ENCODE measurements at places on chromosomes 5 and 9.

DNA sequence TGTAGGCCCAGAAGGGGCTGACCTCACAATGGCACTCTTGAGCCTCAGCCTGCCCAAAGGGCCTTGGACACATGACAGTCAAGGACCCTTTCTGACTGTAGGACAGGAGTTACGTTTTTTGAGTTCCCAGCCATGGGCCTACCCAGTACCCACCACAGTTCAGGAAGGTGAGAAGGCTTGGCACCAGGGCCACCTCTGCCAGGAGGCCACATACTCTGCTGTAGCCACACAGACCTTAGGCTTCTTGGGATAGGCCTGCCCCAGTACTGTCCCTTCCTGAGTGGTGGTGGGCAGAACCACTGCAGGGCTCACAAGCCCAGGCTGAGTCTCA is 12.8 kb downstream of the PDLIM4 start:
- peak; percentile 34 for DNase-seq

DNA sequence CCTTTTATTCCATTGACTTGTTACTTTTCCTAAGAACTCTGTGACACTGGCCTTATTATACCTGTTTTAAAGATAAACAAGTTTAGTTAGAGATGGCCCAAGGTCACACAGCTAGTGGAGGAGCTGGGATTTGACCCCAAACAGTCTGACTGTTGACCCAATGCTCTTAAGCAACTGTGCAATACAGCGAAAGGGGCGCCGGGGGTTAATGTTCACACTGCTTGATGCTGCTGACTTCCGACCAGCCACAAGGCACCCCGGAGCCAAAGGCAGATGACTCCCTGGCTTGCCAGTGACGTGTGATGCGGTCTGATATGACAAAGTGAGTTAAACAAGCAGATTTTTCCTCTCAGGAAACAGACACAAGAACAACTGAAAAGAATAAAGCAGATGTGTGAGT is 23.9 kb downstream of the PIK3R1 start:
- DNase-seq: peak; percentile 72

GRCh38 chr9:69580582-69581214 is 91.5 kb downstream of the APBA1 start:
- no peak for DNase-seq

DNA sequence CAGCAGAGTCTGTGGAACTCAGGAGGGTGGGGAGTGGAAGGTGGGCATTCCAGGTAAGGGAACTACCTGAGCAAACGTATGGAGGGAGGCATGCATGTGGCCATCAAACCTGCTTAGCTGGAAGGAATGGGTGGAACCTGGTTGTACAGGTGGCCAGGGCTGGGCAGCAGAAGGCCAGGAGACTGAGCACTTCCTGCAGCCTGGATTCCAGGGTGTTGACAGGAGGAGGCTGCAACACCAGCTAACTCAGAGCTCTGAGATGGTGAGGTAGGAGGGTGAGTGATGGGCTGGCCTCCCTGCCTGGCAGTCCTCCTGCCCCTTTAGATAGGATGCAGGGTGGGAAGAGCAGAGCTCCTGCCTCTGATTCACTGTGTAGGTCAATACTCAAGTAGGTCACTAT is 92.5 kb upstream of the CPEB4 start:
- no peak for DNase-seq

DNA sequence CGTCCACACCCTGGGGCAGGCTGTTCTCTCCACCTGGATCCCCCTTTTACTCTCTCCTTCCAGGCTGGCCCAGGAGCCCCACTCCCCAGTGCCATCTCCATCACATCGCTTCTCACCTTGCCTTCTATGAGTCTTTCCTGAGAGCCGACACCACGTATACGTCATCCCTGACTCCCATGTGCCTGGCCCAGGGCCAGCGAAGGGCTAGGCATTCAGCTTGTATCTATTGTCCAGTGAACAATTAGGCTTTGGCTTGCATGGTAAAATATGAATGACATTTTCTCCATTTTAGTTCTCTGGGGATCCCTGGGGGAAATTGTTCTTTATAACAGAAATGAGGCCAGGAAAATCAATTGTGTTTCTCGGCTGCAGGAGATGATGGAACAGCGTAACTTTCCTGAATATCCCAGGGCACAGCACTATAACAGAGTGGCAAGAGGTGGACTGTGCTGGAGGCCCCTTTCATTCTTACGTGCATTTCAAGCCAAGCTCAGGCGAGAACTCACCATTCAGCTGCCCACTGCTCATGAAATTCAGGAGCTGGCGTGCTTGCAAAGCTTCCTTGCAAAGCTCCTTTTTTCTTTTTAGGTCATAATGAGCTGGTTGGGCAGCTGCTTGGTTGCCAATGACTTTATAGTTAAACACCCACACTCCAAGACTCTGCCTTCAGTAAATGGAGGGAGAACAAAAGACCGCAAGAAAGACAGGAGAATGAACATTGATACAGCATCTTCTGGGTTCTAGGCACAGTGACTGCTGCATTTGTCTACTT is 37.7 kb downstream of the NSG2 start:
- DNase-seq: no peak

DNA sequence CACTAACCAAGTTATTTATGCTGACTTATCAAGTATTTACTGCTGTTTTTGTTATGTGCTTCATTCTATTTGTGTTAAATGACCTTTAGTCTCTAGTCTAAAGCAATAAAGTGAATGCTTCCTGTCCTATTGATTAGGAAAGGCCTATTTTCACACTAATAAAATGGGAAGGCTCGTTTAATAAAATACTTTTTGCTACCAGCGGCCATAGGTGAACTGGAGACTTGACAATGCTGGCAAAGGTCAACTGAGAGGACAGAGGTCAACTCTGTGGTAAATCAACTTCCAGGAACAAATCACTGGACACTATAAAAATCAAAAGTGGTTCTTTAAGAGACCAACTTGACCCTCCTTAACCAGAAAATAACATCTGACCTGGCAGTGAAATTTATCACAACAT is 634.3 kb downstream of the ISL1 start:
- DNase-seq: no peak

- DNase-seq: no peak
Observed at GRCh38 chr5:181239062-181239663, 4.5 kb downstream of the RACK1 start.

- DNase-seq: peak; percentile 50
Observed at GRCh38 chr5:138663009-138663408, 87.8 kb upstream of the HSPA9 start.

DNA sequence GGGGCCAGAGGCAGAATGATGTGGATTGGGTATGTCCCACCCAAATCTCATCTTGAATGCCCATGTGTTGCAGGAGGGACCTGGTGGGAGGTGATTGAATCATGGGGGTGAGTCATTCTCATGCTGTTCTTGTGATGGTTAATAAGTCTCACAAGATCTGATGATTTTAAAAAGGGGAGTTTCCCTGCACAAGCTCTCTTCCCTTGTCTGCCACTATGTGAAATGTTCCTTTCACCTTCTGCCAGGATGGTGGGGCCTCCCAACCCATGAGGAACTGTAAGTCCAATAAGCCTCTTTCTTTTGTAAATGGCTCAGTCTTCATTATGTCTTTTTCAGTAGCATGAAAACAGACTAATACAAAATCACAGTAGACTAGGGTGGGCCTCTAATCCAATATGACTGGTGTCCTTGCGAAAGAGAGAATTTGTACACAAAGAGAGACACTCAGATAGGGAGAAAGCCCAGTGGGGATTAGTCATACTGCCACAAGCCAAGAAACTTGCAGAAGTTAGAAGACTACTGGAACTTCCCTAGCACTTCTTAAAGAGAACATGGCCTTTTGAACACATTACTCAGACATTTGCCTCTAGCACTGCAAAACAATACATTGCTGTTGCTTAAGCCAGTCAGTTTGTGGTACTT is 68.4 kb downstream of the ANXA1 start:
- peak; percentile 32 for DNase-seq

DNA sequence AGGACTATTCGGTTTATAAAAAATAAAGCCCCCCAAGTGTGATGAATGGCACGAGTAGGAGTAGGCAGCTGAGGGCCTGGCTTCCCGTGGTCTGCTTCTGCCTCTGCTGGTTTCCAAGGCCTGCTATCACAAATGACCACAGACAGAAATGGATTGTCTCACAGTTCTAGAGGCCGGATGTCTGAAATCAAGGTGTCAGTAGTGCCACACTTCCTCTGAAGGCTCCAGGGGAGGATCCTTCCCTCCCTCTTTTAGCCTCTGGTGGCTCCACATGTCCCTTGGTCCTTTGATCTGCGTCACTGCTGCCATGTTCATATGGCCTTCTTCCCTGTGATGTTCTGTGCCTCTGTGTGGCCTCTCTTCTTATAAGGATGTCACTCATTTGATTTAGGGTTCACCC is 15.1 kb downstream of the PRKACG start:
- DNase-seq: no peak

DNA sequence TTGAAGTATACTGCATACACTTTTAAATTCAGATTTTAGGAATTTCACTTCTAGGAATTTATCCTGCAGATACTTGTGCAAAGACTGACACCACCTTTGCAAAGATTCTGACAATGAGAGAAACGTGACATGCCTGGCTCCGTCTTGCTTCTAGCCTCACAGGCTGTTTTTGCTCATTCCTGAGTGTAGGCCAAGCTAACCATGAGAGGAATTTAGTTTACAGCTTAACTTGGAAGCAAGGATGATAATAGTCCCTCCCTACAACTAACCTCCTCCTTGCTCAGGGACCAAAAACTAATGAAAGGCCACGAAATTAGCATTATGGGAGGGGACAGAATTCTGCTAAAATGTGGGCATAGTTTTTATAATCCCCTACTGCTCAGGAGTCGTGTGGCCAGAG is 31.1 kb downstream of the C5orf22 start:
- no peak for DNase-seq

- no peak for DNase-seq
Observed at GRCh38 chr5:132003170-132003744, 8.2 kb downstream of the ACSL6 start.

DNA sequence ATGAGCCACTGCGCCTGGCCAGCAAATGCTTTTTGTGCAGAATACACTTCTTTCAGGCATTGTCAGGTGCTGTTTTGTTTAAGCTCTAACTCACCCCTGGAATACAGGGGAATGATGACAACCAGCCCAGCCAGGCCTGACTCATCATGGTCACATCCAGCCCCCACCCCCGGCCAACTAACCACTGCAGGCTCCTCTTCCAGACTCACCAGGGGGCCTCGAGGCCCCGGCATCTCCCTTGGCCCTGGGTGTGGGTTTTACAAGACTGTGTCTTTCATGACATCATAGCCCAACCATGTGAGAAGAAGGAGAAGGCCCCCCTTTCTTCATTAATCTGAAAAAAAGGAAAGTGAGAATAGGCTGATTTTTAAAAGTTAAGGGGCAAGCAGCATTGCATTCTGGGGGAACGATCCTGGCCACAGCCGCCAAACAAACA is 35.5 kb downstream of the OLFML2A start:
- DNase-seq: no peak

DNA sequence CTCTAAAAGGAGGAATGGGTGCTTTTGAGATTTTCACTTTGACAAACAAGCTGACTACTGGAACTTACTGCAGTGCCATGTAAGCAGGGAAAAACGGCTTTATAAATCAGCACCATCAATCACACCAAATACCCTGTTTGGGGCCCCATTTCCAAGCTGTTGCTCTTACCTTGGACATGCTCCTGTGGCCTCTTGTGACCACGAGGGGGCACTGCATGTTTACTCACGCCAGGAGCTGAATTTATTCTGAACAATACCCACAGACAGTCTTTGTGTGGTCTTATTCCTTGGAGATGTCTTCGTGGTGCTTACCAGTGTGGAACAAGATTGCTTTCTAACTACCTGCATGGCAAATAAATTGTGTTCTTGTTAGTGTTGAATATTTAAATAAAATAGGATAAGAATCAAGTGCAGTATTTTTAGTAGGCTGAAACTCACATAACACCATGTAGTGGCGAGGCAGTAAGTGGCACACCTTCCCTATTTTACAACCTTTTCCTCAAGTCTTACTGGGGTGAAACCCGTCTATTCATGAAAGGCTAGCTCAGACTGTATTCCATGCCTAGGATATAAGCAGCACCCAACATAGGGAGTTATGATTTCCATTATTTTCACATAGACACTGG is 155.5 kb upstream of the NMUR2 start:
- DNase-seq: no peak

- DNase-seq: no peak
Observed at GRCh38 chr9:83599071-83599470, 23.9 kb upstream of the IDNK start.

GRCh38 chr9:128392302-128393144 is 21.3 kb downstream of the URM1 start:
- no peak for DNase-seq

DNA sequence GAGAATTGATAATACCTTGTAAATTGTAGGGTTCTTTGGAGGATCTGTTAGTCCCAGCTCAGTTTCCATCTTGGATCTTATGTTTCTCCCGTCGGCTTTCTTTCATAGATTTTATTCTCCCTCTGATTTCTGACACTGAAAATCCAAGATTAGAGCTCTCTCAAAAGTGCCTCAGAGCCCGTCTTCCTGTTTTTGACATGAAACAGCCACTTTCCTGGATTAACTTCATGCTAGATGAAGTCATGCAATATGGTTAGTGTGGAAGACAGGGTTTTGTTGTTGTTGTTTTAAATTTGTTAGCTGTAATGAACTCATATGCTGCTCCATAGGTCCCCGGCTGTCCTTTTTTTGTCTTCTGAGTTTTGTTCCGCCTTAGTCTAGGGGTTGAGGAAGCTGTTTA is 51.6 kb upstream of the ZFR start:
- DNase-seq: no peak

GRCh38 chr9:136482046-136482792 is 621 bp downstream of the SEC16A start:
- no peak for DNase-seq

DNA sequence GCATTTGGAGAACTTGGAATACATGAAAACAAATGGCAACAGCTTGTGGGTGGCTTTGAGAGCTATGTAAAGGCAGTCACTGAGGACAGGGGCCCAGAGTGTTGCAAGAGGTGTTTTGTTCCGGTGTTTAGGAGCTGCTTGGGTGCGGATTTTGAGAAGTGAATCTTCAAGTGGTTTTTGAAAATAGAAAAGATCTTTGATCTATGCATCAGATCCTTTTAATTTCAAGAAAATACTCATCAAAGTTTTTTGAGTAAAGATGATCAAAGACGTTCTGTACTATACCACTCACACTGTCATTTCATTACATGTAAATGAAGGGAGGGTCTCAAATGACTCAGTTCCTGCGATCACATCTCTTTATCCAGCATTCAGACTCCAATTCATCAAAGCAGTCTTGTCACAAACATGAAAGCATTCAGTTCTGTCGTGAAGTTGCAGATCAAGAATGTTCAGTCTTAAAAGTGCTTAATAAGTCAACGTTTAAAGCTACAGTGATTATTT is 112.5 kb downstream of the WDR41 start:
- DNase-seq: no peak

- DNase-seq: no peak
Observed at GRCh38 chr9:29556746-29557145, 1983.5 kb upstream of the C9orf72 start.

- no peak for DNase-seq
Observed at GRCh38 chr5:69113851-69114250, 20.0 kb downstream of the SLC30A5 start.

GRCh38 chr5:123414974-123415373 is 8.2 kb downstream of the CEP120 start:
- no peak for DNase-seq

- no peak for DNase-seq
Observed at GRCh38 chr5:65034813-65035209, 266.1 kb downstream of the CWC27 start.

GRCh38 chr5:129511291-129511690 is 51.2 kb downstream of the ADAMTS19 start:
- no peak for DNase-seq

All from activated naive CD4-positive, alpha-beta T cell treated with anti-CD3 and anti-CD28 coated beads, Interleukin-2, amount 50 U/mL, for 72 hours (primary cell).